ENCODE measurements at places on chromosomes 2 and 18.

- DNase-seq, result no peak
These were observed 211.0 kb downstream of the MBD2 start for GRCh38 chr18:54013452-54013851.

DNA sequence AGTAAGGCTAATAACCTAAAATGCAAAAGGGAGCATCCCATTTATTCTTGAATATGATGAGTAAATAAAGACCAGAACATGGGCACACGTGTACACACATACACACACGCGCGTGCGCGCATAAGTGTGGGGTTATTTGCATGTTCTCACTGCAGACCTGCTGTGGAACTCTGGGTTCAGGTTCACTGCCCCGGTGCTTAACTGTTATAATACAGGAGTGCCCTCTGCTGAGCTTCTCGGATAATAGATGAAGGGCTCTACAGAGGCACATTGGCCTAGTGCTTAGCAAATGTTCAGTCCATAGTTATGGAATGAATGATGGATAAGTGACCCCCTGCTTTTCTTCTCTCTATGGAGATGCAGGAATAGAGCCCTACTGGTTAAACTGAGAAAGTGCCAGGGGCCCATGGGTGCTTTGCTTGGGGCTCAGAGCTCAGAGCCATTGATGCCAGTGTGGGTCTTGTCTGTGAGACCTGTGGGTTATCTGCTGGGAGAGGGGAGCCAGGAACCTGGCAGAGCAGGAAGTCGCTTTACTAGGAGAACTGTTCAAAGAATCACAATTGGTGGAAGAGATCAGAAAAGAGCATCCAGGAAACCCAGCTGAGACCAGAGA is 3.6 kb upstream of the ARL4C start:
- peak; percentile 24 for DNase-seq

DNA sequence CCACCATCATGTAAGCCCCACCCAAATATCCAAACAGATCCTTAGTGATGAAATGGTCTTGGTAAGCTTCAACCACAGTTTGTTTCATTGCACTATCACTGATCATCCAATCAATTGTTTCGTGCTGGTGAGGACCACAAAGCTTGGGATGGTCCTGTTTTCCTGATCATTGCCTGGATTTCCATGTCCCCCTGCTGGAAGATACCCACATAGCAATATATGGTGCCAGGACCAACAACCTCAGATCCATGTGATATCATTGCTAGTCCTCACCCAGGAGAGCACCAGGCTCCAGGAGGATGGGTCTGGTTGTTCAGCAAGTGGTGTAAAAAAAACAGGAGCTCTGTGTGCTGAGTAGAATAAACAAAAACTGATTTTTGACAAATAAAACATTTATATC is 206.5 kb upstream of the SH3BP4 start:
- no peak for DNase-seq

DNA sequence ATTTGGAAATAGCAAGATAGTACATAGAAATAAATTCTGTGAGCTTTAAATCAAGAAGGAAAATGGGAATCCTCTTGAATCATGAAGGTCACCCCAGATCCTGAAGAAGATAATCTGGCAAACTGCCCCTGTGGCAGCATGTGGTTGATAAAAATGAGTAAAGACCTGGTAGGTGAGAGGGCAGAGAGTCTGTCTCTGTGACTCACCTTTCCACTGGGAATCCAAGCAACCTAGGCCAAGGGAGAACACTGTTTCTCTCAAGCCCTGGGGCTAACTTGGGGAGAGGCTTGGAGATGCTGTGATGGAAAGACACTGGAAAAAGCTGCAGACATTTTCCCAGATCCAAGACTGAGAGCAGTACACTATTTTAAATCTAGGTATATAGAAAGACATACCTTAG is 185.8 kb upstream of the CNTNAP5 start:
- DNase-seq, result no peak

- no peak for DNase-seq
These were observed 103.4 kb downstream of the NRP2 start for GRCh38 chr2:205785507-205786260.

- DNase-seq, result no peak
These were observed 30.0 kb upstream of the RAB1A start for GRCh38 chr2:65159906-65160305.

DNA sequence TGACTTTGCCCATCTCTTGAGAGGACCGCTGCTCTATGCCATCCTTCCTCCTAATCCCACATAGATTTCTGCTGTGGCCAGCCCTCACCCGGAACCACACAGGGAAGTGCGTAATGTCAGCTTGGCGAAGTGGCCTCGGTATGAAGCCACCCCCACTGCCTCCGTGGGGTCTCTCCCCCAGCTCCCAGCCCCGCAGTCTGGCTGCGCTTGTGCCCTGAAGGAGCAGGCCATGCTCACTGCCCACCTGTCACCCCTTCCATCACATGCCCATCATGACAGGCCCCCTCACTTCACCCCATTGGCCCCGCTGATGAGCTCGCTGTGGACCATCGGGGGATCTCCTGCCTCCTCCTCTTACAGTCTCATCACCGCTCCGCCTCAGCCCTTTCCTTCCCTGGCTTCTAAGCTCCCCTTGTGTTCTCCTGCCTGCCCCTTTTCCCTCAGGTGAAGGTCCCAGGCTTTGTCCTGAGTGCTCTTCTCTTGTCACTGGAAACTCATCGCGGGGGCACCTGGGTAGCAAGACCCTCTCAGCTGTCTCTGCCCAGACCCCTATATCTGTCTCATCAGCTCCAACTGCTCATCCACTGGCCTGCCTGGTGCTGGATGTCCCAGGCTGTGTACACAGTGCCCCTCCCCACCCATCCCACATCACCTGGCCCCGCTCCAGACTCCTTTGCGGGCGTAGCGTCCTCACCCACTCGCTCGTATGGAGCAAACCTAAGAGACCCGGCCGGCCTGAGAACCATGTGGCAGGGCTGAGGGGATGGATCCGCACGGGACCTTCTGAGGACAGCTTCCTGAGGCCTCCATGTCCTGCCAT is 81.7 kb downstream of the GLI2 start:
- no peak for DNase-seq

GRCh38 chr2:109185338-109185737 is 56.3 kb downstream of the SH3RF3 start:
- DNase-seq, result no peak

GRCh38 chr18:41756141-41756540 is 198.9 kb upstream of the PIK3C3 start:
- DNase-seq, result no peak

DNA sequence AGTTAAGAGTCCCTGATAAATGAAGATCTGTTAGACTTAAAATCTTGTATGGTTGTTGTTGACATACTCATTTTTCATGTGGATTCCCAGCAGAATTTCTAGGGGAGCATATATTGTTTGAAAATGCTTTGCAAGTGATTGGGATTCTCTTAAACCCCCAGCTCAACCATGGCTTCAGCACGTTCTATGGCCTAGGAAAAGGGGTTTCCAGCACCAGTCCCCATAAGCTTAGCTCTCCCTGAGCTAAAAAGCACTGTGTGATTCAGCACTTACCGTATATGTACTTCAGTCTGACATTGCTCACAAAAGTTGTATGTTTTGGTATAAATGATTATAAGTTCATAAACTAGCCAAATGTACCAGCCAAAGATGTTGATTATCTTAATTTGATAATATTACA is 80.1 kb upstream of the EPB41L5 start:
- no peak for DNase-seq

DNA sequence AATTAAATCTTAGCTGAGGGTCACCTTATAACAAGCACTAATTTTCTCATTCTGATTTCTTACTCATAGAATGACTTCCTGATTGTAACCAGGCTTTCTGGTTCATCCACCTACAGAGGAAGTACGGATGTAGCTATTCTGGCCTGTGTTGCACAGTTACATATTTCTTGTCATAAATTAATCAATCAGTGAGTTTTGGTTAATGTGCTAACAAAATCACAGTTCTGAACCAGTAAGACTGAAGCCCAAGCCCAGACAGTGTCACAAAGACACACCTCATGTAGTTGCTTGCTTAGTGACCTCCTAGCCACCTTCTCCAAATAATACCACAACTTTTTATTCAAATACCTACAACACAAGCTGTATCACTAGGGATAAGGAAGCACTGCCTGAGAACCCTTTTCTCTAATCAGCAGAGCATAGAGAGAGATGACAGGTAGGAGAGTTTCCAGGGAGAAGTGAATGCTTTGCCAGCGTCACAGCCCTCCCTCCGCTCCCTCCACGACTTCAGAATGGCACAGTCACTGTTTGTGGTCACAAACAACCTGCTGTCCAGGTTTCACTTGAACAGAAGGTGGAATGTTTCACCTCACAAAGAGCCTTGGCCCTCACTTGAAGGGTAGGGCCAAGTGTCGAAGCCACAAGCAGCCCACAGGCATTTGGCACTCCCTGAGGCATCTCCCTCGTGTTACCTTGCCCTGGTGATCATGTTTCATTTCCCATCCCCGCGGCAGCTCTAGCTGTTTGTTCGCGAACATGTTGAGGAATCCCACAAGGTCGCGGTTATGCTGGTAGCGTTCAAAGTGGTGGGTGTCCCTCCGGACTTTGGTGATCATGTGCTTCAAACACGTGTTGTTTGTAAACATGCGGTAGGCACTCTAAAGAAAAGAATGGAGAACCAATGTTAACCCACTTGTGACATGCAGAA is 120.8 kb upstream of the STK17B start:
- DNase-seq, result no peak

GRCh38 chr2:30583204-30583749 is 136.2 kb downstream of the LCLAT1 start:
- DNase-seq, result no peak

- DNase-seq, result no peak
These were observed 43.0 kb upstream of the RHOB start for GRCh38 chr2:20403774-20404312.

- no peak for DNase-seq
These were observed 79.6 kb downstream of the RAB31 start for GRCh38 chr18:9787712-9788111.

GRCh38 chr18:50162486-50163304 is 32.3 kb downstream of the MYO5B start:
- DNase-seq, result no peak

- no peak for DNase-seq
These were observed 20.7 kb downstream of the CCDC102B start for GRCh38 chr18:68818584-68818983.

- DNase-seq, result no peak
These were observed 4.6 kb downstream of the TBC1D8 start for GRCh38 chr2:101146535-101146934.

DNA sequence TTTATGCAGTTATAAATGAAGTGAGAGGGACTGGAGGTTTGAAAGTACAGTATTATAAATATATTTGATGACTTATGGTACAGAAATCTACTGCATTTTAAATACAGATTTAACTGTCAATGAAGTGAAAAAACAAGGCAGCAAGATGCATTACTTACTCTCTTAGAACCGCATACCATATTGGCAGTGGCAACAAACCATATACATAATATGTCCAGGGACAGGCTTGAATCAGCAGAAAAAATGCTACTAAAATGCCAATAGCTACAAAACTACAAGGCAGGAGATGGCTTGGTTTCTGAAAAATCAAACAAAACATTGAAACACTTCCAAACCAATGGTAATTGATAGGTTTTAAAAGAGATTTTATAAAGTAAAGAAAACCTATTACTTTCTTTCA is 77.2 kb downstream of the PIGN start:
- no peak for DNase-seq

GRCh38 chr18:36947820-36948348 is 119.0 kb downstream of the KIAA1328 start:
- DNase-seq, result no peak

- no peak for DNase-seq
These were observed 224.5 kb upstream of the HDAC4 start for GRCh38 chr2:239625156-239625845.

- no peak for DNase-seq
These were observed 7.0 kb downstream of the LPIN1 start for GRCh38 chr2:11753452-11753885.

DNA sequence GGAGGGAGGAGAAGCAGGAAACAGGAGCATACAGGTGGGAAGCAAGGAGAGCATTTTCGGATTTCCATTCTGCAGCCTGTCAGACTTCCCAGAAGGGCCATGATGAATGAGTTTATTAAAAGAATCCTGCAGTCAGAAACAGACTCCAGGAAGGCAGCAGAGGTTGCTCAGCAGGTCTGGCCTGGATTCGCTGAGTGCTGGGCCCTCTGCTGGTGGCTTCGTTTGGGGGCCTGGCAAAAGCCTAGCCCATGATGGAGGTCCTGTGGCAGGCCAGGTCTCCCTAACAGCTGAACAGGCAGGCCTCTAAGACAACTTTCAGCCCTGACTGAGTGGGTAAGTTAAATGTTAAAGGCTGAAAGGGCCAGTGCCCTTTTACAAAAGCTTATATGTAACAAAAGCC is 108.2 kb upstream of the CAPN13 start:
- DNase-seq, result no peak

- DNase-seq, result no peak
These were observed 160.8 kb downstream of the TGIF1 start for GRCh38 chr18:3610813-3611212.
